ENCODE measurements at places on chromosomes 3 and 15.

DNA sequence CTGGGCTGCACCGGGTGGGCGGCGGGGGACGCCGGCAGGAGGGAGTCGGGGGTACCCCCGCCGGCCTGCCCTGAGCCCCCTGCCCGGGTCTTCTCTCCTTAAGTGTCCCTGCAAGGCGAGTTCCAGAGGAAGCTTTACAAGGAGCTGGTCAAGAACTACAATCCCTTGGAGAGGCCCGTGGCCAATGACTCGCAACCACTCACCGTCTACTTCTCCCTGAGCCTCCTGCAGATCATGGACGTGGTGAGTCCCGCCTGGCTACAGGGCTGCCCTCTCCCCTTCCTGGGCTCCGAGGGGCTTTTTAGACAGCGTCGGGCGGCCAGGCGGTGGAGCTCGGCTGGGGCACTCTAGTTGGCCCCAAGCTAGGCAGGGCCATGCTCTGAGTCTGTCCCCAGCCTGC, 480 bp downstream of the CHRNA7 start:
- peak; percentile 26 for DNase-seq

DNA sequence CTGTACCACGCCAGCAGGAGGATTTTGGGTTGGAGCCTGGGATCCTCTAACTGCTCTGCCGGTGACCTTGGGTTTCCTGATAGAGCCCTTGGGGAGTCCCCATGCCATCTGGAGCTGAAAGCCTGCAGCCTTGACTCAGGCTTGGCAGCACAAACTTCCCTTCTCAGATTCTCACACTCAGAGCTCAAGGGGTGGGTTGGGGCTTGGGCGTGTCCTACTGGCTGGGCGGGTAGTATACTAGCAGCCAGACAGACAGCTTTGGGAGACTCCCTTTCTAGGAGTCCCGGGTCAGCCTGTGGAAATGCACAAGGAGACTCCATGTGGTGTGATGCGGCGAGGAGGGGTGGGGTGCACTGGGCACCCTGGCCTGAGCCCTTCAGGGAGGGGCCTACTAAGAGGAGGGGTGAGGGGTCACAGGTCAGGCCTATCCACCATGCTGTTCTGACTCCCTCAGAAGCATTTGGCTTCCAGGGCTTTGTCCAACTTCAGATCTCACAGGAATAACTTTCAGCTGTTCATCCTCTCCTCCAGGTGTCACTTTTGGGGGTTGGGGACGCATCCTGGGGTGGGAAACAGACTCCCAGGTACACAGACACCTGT, 21.6 kb upstream of the PLXNA1 start:
- no peak for DNase-seq

- no peak for DNase-seq
Measured at GRCh38 chr15:90121086-90121485, 18.8 kb upstream of the IDH2 start.

GRCh38 chr3:149934524-149934923, 36.2 kb downstream of the PFN2 start:
- no peak for DNase-seq

GRCh38 chr15:56806148-56806536, 72.8 kb upstream of the ZNF280D start:
- DNase-seq: no peak

DNA sequence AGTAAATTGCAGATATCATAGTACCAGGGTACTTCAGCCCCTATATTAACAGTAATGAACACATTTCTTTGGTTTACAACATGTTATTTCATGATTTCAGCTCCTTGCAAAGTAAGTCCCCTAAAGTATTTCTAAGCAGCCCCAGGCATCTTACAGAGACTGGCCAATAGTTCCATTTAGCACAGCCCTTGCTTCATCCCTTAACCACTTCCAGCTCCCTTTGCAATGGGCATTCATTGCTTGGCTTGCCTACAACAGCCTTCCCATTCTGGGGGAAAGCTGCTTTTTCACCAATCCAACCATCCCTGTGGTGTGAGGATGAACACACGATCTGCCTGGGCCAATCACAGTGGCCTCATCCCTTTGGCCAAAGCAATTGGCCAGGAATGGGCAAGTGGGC, 67.2 kb upstream of the XCR1 start:
- no peak for DNase-seq

GRCh38 chr3:56778893-56779292, 22.9 kb downstream of the ARHGEF3 start:
- no peak for DNase-seq

GRCh38 chr3:41569632-41570305, 370.5 kb downstream of the CTNNB1 start:
- no peak for DNase-seq

GRCh38 chr15:39706206-39706605, 76.4 kb downstream of the FSIP1 start:
- DNase-seq: no peak

- peak; percentile 50 for DNase-seq
Measured at GRCh38 chr3:183122257-183122932, 23.1 kb upstream of the MCCC1 start.

- DNase-seq: no peak
Measured at GRCh38 chr15:59255680-59256336, 49.2 kb downstream of the LDHAL6B start.

GRCh38 chr3:78644847-78645246, 1123.0 kb downstream of the ROBO1 start:
- DNase-seq: no peak

DNA sequence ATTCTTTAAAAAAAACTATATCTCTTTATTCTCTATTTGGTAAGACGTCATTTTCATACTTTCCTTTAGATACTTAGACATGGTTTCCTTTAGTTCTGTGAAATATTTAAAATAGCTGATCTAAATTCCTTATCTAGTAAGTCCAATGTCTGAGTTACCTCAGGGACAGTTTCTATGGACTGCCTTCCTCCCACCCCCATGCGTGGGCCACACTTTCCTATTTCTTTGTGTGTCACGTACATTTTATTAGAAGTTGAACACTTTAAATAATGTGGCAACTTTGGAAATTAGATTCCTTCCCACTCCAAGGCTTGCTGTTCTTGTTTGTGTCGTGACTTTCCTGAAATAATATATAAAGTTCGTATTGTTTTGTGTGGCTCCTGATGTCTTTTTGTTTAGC, 260.7 kb downstream of the EDEM1 start:
- no peak for DNase-seq

DNA sequence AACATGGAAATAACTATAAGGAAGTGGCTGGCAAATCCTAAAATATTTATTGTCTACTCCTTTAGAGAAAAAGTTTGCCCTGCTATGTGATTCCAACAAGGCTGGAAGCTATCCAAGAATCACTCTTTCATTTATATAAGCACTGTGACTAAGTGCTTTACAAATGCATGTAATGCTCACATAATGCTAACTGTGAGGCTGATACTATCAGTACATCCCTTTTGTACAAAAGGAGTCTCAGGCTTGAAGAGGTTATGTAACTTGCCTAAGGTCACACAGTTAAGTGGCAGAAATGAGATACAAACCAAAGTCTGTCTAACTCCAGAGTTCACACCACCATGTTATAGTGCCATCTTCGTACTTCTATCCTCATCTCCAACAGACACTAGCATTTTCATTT, 17.0 kb downstream of the TOPBP1 start:
- DNase-seq: peak; percentile 14

GRCh38 chr3:151568184-151568583, 107.3 kb upstream of the IGSF10 start:
- no peak for DNase-seq

DNA sequence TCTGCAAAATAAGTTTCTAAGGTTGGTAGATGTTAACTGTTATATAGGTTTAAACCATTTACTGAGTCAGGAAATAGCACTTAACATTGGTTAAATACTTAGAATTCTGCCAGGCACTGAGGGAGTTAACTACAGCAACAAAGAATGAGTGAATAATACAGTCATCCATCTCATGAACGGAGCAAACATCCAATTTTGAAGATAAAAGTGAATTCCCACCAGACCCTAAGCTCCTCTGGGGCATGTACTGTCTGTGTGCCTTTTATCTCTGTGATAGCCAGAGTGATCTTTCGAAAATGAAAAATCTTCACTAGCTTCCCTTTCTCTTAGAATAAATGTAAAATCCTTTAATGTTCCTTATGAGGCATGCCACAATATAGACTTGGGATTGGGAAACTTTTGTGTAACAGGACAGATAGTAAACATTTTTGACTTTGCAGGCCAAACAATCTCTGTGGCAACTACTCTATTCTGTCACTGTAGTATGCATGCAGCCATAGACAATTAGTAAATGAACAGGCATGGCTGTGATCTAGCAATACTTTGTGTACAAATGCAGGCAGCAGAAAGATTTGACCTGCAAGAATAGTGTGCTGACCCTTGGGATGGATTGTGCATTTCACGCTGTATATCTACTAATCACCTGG, 294.5 kb upstream of the LMCD1 start:
- no peak for DNase-seq

GRCh38 chr3:23079976-23080375, 123.2 kb upstream of the UBE2E2 start:
- peak; percentile 59 for DNase-seq

DNA sequence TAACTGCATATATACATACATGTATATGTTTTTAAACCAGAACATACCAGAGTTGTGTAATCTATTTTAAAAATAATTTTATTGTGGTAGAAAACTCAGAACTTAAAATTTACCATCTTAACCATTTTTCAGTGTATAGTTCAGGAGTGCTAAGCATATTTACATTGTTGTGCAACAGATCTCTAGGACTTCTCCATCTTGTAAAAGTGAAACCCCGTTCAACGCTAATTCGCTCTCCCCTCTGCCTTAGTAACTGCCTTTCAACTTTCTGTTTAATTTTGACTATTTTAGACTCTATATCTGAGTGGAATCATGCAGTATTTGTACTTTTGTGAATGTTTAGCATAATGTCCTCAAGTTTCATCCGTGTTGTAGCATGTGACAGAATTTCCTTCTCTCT, 51.8 kb upstream of the SSR3 start:
- DNase-seq: no peak

- no peak for DNase-seq
Measured at GRCh38 chr15:100781961-100782530, 97.6 kb upstream of the ALDH1A3 start.

GRCh38 chr15:94059013-94059587, 172.3 kb upstream of the MCTP2 start:
- DNase-seq: no peak

DNA sequence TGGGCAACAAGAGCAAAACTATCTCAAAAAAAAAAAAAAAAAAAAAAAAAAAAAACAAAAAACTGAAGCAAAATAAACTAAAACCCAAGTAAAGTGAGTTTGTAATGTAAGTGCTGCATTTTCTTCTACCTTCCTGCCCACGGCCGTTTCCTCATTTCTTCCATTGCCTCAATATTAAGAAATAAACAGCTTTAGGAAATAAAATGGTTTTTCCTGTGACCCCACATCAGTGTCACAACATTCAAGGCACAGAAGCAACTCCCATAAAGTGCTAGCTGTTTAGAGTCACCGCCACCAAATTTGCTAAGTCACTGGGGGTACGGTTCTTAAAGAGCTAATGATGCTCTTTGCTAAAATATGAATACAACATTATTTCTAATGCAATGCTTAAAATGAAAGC, 3.3 kb downstream of the PKM start:
- no peak for DNase-seq

Measured in urothelium cell line (cell line).